ENCODE measurements at places on chromosomes 12 and 14.

- DNase-seq = no peak
Measured at GRCh38 chr14:30214014-30214413, 286.4 kb upstream of the PRKD1 start.

DNA sequence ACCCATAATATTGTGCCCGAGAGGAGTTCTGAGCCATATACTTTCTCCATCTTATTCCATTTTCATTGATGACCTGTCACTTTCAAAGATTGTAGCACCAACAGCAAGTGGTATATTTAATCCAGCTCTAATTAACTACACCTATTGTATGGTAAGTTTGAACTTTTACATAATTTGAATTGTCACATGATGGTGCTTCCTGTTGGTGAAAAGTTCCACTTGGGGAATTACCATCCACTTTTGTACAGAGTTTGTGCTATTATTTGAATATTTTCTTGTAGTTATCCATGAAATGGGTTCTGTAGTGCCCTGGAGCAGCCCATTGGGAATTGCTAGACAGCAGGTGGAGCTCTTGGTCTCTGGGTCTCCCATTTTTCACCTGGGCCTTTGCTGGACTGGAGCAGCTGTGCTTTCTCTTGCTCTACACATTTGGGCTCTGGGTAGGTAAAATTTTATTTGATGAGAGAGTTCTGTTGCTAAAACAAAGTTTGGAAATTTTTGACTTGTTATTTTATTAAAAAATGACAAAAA lies 3.0 kb downstream of the SMCO3 start:
- no peak for DNase-seq

- DNase-seq = no peak
Measured at GRCh38 chr14:32354716-32355115, 25.6 kb downstream of the AKAP6 start.

- DNase-seq = no peak
Measured at GRCh38 chr14:104383996-104384775, 195.4 kb upstream of the C14orf180 start.

- no peak for DNase-seq
Measured at GRCh38 chr14:50656776-50657175, 11.3 kb downstream of the SAV1 start.

- no peak for DNase-seq
Measured at GRCh38 chr12:62575036-62575435, 108.4 kb downstream of the MON2 start.

DNA sequence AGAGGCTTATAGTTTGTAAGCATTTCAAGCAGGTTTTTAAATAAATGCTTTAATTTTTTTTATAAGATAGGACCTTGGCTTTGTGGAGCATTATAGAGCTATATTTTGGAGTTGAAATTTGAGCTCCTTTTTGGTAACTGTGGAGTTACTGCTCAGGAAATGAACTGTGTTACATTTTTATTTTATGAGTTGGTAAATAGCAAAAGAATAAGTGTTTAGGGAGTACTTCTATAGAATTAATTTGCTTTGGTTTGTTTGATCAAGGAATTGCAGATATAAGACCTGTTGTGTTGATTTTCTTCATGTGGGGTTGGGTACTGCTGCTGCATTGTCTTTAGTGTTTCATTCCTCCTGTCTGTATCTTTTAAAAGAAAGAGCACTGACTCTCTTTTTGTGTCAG lies 3.5 kb downstream of the ATP2A2 start:
- no peak for DNase-seq

- DNase-seq = no peak
Measured at GRCh38 chr12:105329926-105330282, 587 bp upstream of the C12orf75 start.

- no peak for DNase-seq
Measured at GRCh38 chr14:77825895-77826519, 26.1 kb downstream of the ADCK1 start.

- DNase-seq = no peak
Measured at GRCh38 chr12:69459477-69459876, 10.7 kb upstream of the FRS2 start.

GRCh38 chr12:131795064-131795463 lies 33.1 kb upstream of the MMP17 start:
- DNase-seq = no peak
